ENCODE measurements at places on chromosomes 1 and 21.

GRCh38 chr1:163170975-163171676, 31.6 kb downstream of the RGS5 start:
- no peak for DNase-seq

- no peak for DNase-seq
Measured at GRCh38 chr1:59455206-59455605, 158.3 kb downstream of the FGGY start.

- no peak for DNase-seq
Measured at GRCh38 chr1:153350321-153350957, 1.8 kb upstream of the PGLYRP4 start.

DNA sequence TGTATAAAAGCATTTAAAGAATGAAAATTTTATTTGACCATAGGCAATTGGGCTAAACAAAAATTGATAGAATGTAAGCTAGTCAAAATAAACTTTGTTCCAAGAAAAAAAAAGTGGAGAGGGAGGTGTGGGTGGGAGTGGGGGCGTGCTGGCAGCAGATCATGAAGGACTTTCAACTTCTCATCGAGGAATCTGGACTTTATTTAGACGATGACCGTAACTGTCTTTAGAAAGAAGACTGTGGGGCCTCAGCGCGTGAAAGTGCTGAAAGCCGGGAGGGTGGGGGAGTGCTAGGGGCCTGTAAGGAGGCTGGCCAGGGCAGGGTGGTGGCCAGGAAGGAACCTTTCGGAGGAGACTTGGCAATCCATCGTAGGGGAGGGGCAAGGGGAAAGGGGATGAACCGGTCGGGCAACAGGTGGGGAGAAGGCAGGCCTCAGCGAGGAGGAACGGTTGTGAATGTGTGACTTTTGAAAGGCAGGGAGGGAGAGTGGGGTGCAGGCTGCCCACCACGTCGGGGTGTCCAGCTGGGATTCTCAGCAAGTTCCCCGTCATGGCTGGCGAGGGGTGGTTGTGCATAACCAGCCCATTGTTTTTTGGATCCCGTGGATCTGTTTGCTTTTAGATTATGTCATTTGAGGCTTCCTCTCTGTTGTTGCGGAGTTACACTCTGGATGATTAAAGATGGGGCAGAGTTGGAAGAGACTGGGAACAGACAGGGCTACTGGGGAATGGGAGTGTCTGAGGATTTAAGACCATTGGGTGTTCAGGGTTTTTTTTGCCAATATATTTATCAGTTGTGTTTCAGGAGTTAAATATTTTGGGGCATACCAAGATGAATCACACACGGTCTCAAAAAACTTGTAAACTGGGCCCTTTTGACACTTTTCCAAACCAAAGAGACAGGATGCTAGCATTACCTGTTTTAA, 35.5 kb downstream of the HUNK start:
- DNase-seq = no peak

DNA sequence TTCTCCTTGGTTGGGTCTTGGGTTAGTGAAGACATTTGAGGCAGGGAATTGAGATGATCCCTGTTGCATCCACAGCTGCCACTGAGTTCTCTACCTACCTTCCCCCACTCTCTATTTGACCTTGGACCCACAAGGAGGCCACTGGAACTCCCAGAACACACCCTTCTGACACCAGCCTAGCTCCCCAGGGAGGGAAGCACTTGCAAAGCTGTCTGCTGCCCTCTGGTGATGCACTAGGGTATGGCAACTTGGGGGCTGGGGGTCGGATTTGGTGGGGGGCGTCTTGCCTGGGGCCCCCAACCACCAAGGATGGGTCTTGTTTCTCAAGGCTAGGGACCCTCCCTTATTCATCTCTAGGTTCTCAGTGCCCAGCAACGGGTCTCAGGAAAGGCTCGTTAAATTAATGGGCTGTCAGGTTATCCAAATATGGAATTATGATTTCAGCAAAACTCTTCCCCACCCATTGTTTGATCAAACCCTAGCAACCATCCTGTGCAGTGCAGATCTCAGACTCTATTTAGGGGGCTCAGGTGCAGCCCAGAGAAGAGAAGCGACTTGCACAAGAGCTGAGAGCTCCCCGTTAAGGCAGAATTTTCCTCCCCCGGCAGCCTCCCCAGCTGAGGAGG, 177.8 kb upstream of the KLHDC7A start:
- DNase-seq = no peak

GRCh38 chr1:53938136-53938830, 7.2 kb downstream of the IFT25 start:
- no peak for DNase-seq

GRCh38 chr1:86616871-86617270, 70.0 kb downstream of the CLCA4 start:
- no peak for DNase-seq

GRCh38 chr1:182724215-182724614, 39.8 kb upstream of the RGS8 start:
- DNase-seq = no peak

GRCh38 chr1:184061396-184062003, 10.0 kb downstream of the TSEN15 start:
- DNase-seq = no peak

DNA sequence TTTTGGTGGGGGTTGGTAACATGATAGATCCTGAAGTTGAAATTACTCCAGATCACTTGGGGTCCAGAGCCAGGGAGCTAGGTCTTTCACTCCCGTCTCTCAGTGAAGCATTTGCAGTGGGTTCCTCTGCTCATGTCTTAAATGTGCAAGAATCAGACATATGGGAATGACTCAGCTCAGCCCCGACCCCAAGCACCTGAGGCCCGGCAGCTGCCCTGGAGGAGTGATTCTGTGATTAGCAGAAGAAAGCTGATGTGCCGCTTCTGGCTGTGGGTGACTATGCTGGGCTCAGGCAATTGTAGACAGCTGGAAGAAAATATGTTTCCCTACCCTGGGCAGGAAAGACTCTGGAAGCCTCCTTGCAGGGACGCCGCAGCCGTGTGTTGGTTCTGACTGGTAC, 601.7 kb downstream of the NPHP4 start:
- no peak for DNase-seq

- no peak for DNase-seq
Measured at GRCh38 chr1:209023790-209024189, 559.7 kb upstream of the CAMK1G start.
